Body of pancreas (tissue), 4 donors: ENCODE measurements at places on chromosomes 1 and 21.

- H3K27me3 ChIP-seq, result no peaks in the 10 kb centered on the region
- no peak for DNase-seq
- no peaks in the 10 kb centered on the region for H3K4me1 ChIP-seq
- H3K36me3 ChIP-seq, result no peaks in the 10 kb centered on the region
- H3K27ac ChIP-seq, result no peak overlapping the region
These were observed 79.3 kb downstream of the KIAA0319L start for GRCh38 chr1:35477870-35478269.

DNA sequence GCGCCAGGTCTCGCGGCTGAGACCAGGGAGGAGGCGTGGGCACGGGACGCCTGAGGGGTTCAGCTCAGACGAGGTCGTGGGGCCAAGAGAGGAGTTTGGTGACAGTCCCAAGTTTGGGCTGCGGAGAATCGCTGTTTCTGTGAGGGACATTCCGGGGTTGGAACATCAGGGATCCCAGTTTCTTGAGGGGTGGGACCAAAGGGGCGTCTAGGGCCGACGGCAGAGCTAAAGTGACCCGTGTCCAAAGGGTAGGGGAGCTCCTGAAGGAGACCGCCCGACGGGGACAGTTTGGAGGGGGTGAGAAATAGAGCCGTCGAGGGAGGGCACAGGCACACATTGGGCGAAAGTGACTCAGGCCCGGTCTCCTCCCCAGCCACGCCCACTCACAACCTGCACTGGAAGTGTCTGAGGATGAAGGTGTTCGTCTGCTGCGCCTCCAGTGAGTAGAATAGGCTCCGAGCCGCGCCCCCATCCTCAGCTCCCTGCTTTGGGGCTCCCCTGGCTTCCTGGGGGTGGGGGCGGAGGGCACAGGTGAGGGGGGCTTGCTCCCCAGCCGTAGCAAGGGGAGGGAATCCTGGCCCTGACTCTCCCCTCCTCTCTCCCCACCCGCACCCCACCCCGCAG is 7.0 kb downstream of the EFNA3 start:
- peak; percentile 83 for DNase-seq
- peaks cover 3% of the 10 kb centered on the region for H3K27me3 ChIP-seq
- H3K36me3 ChIP-seq, result no peaks in the 10 kb centered on the region
- H3K4me1 ChIP-seq, result peaks cover 42% of the 10 kb centered on the region
- H3K27ac ChIP-seq, result peak overlapping the region; percentile 37

DNA sequence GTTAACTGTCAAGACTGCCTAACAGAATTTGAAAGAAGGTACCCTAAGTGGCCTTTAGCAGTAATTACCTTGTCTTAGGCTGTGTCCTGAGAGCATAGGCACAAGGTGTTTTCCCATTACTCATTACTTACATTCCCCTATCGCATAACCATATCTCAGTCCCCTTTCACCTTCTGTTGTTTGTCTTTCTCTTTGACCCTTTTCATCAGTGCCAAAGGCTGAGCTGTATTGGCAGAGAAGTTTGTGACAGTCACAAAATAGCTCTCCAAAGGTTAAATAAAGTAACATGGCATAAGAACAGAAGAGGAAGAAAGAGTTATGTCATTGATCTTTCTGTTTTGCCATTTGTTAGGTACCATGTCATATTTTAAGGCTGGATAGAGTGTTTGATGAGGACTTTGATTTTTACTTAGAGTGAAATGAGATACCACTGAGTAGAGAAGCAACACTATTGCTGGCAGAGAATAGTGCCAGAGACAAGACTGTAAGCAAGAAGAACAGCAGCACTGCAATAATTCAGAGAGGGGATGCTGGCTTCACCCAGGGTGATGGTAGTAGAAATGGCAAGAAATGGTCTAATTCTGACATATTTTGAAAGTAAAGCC is 497.8 kb downstream of the TTLL7 start:
- no peaks in the 10 kb centered on the region for H3K27me3 ChIP-seq
- DNase-seq, result peak; percentile 6
- no peak overlapping the region for H3K4me3 ChIP-seq
- no peaks in the 10 kb centered on the region for H3K36me3 ChIP-seq

- H3K4me3 ChIP-seq, result no peak overlapping the region
- H3K4me1 ChIP-seq, result peaks cover 8% of the 10 kb centered on the region
- DNase-seq, result no peak
- H3K27me3 ChIP-seq, result peaks cover 8% of the 10 kb centered on the region
- no peak overlapping the region for H3K27ac ChIP-seq
- H3K36me3 ChIP-seq, result no peaks in the 10 kb centered on the region
These were observed 119.7 kb downstream of the PPIAL4G start for GRCh38 chr1:148363439-148363810.

DNA sequence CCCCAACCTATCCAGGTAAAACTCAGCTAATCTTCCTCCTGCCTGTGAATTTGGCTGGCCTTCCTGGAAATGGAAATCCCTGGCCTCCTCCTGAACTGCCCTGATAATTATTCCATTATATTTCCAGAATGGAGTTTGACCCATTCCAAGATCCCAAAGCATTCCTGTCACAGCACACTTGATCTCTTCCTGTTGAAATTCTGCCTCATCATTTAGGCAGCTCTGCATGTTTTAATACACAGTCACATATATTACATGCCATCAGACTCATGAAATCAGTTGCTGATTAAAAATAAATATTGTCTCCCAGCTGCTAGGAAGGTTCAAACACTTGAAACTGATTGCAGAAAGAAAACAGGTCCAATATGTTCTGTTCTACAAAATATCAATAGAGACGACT is 148.2 kb upstream of the PALMD start:
- H3K36me3 ChIP-seq, result no peaks in the 10 kb centered on the region
- no peak overlapping the region for H3K4me3 ChIP-seq
- H3K27ac ChIP-seq, result no peak overlapping the region
- no peaks in the 10 kb centered on the region for H3K27me3 ChIP-seq
- no peak for DNase-seq

DNA sequence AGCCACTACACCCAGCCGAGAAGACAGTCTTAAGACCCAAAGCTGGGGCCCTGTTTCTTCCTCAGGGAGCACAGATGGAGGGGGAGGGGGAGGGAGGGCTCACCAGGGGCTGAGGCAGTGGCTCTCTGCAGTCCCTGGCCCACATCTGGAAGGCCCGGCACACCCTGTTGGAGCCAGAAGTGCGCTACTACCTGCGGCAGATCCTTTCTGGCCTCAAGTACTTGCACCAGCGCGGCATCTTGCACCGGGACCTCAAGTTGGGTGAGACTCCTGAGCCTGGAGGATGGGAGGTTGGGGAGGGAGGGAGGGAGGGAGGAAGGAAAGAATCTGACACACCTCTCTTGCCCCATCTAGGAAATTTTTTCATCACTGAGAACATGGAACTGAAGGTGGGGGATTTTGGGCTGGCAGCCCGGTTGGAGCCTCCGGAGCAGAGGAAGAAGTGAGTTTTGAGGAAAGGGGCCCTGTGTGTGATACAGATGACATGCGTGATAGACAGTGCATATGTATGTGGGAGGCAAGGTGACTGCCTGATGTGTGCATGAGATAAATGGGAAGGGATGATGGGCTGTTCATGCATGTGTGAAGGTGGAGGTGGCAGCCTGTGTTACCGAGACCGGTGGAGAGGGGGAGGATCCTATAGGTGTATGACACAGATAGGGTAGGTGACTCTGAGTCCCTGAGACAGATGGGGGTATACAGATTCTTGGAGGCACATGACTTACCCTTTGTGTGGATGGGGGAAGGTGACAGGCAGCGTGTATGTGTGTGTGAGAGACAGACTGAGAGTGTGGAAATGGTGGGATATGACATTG is 1.5 kb downstream of the PLK3 start:
- H3K4me1 ChIP-seq, result peaks cover 52% of the 10 kb centered on the region
- no peaks in the 10 kb centered on the region for H3K27me3 ChIP-seq
- H3K36me3 ChIP-seq, result no peaks in the 10 kb centered on the region

- no peak within 1 kb of the TSS for H3K4me3 ChIP-seq
- no peak for DNase-seq
- peaks cover 8% of the 10 kb centered on the region for H3K4me1 ChIP-seq
- no peak within 1 kb of the TSS for H3K27ac ChIP-seq
These were observed at the start of gene DSCAM for GRCh38 chr21:40846587-40847411. TSS of gene DSCAM (minus strand) at chr21:40847158. CDS start at chr21:40846661, 497 bp downstream.

DNA sequence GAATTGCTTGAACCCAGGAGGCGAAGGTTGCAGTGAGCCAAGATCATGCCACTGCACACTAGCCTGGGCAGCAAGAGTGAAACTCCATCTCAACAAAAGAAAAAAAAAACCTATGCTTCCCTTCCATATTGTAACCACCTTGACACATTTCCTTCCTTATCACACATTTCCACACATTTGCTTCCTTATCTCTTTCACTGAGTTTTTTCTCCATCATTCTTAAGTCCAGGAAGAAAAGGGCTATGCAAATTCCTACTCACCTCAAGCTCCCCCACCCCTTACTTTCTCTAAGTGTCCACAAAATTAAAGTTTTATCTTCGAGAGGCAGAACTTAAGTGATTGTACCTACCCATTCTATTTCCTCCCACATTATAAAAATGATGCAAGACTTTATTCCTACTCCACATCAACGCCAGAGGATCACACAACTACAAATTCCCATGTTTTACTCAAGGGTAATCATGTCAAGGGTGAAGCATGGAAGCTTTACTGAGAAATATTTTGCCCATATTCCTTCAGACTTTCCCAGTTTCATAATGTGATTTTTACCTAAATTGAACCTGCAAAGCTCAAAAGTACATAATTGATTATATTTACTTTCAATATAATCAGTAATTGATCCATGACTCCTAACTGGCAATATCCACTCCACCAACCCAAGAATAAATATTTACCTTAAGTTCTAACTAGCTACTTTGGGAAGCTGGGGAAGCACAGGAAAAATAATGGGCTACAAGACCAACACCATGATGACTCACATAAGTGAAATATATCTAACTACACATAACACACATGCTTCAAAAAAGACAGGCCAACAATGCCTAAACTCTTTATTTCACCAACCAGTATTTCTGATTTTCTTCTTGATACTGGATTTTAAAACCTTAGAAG is 9.3 kb downstream of the WDR77 start:
- H3K4me3 ChIP-seq, result no peak overlapping the region
- no peaks in the 10 kb centered on the region for H3K4me1 ChIP-seq
- H3K27me3 ChIP-seq, result no peaks in the 10 kb centered on the region
- no peak overlapping the region for H3K27ac ChIP-seq

- no peaks in the 10 kb centered on the region for H3K27me3 ChIP-seq
- H3K4me1 ChIP-seq, result peaks cover 7% of the 10 kb centered on the region
- H3K36me3 ChIP-seq, result no peaks in the 10 kb centered on the region
- no peak overlapping the region for H3K27ac ChIP-seq
- H3K4me3 ChIP-seq, result no peak overlapping the region
These were observed 29.2 kb upstream of the CNTN2 start for GRCh38 chr1:205013683-205014367.

DNA sequence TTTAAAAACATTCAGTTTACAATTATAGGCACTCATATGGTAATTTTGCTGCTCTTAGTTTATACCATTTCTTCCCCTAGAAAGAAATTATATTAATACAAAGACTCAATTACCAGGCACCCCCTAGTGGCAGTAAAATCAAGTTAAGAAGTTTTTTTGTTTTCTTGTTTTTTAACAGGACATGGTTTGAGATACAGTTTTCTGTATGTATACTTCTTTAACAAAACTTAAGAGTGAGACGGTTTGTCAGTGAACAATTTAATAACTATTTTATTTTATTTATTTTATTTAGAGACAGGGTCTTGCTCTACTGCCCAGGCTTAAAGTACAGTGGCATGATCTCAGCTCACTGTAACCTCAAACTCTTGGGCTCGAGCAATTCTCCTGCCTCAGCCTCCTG is 224.6 kb downstream of the FAF1 start:
- no peaks in the 10 kb centered on the region for H3K27me3 ChIP-seq
- no peak for DNase-seq
- no peaks in the 10 kb centered on the region for H3K4me1 ChIP-seq
- no peak overlapping the region for H3K27ac ChIP-seq
- H3K4me3 ChIP-seq, result no peak overlapping the region

DNA sequence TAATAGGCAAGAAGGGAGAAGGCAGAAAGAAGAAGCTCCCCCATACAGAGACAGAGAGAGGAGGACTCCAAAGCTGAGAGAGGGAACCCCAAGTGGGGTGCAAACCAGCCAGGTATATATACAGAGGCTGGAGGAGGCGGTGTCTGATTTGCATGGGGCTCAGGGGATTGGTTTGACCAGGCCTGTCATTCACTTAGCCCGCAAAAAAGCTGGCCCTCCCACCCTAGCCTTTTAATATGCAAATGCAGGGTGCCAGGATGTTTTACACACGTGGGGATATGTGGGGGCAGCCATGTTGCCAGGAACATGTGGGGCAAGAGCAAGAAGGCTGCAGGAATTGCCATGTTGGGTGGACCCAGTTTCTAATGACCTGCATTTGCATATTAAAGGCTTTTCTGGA is 37.0 kb upstream of the TENT5B start:
- no peak overlapping the region for H3K27ac ChIP-seq
- no peaks in the 10 kb centered on the region for H3K27me3 ChIP-seq
- no peak for DNase-seq
- H3K4me1 ChIP-seq, result peaks cover 6% of the 10 kb centered on the region

DNA sequence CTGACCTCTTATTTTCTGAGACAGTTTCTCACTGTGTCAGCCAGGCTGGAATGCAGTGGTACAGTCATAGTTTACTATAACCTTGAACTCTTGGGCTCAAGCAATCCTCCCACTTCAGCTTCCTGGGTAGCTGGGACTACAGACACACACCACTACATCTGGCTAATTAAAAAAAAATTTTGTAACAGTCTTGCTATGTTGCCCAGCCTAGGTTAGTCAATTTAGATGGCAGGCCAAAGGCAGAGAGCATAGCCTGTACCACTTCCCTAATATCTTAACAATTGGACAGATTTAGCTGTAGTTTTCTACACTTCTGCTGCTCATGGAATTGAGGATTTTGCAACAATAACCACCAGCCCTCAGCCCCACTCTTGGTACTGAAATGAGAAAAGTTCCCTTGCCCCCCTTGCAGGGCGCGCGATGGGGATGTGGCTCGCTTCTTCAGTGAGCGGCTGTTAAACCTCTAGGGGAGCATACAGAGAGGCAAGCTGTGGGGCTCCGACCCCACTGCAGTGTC is 34.9 kb upstream of the PTGFRN start:
- peaks cover 39% of the 10 kb centered on the region for H3K4me1 ChIP-seq
- H3K27ac ChIP-seq, result no peak overlapping the region
- no peaks in the 10 kb centered on the region for H3K36me3 ChIP-seq

GRCh38 chr1:201636097-201636496 is 97.2 kb downstream of the NAV1 start:
- no peak overlapping the region for H3K4me3 ChIP-seq
- no peaks in the 10 kb centered on the region for H3K36me3 ChIP-seq
- no peaks in the 10 kb centered on the region for H3K4me1 ChIP-seq

DNA sequence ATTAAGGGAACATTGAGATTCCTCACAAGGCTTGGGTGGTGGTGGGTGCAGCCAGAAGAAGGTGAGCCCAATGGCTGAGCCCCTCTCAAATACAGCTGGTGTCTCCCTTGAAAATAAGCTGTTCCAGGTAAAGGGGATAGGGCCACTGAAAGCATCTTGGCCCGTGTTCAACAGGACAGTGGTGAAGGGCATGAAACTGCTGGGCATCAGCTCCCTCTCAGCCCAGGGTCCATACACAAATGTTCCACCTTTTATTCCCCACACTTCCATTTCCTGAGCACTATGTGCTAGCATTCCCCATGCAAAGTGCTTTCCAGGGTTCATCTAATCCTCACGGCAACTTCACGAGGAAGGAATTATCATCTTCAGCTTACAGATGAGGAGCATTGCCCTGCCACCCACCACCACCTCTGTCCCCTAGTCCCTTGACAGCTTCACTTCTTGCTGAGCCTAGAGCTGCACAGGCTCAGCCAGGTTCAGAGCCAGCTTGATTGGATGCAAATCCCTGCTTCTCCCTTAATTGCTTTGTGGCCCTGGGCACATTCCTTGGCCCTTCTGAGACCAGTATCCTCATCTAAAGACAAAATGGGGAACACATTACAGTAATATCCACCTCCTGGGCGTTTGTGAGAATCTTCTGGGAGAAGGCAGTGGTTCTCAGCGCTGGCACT is 9.6 kb downstream of the TAGLN2 start:
- no peaks in the 10 kb centered on the region for H3K27me3 ChIP-seq
- peaks cover 63% of the 10 kb centered on the region for H3K4me1 ChIP-seq
- H3K36me3 ChIP-seq, result peaks cover 4% of the 10 kb centered on the region
- DNase-seq, result no peak
- peak overlapping the region; percentile 72 for H3K27ac ChIP-seq
- no peak overlapping the region for H3K4me3 ChIP-seq
